Ureter (tissue), 1 donor: ENCODE measurements at places on chromosomes 3 and 15. TPM values are rescaled to one million over a fixed set of nuclear protein-coding genes. Genes with fewer than 3 reads are reported as not detected.

GRCh38 chr3:194300936-194301335 is 50.2 kb downstream of the CPN2 start:
- no peak for DNase-seq

Gene PAK6
- 29.5 TPM for total RNA-seq

Gene PLD1
- 43.7 TPM for total RNA-seq

Gene CPNE4
- 1.9 TPM for total RNA-seq

Gene MOBP
- total RNA-seq = not detected

GRCh38 chr3:159339131-159339530 is 537.3 kb downstream of the MFSD1 start:
- DNase-seq = no peak

GRCh38 chr3:148083526-148084182 is 614.0 kb upstream of the AGTR1 start:
- DNase-seq = no peak

DNA sequence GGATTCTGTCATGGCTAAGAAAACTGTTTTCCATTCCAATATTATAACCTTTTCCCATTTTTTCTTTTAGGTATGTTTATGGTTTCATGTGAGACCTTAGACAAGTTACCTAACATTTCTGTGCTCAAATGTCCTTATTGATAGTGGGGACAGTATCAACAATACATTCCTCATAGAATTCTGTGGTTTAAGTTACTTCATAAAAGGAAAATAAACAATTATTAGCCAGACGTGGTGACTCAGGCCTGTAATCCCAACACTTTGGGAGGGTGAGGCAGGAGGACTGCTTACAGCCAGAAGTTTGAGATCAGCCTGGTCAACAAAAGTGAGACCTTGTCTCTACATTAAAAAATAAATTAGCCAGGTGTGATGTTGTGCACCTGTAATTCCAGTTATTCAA is 436.8 kb upstream of the CNTN4 start:
- no peak for DNase-seq

DNA sequence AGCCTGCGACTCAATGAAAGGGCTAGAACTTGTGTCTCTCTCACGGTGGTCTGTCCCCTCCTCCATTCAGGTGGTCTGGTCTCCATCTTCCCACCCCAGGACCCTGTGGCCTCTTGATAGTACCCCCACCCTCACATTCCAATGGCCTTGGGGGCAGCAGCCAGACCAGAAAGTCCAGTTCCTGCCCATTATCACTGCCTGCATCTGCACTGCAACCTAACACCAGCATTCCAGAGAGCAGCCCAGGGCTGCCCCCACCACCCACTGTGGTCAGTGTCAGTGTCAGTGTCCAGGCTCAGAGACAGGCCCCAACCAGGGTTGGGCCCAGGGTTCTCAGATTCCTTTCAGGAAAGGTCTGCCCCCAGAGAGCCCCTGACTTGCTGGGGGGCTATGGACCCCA is 12.6 kb downstream of the IGDCC3 start:
- DNase-seq = no peak

Gene SPINK8
- total RNA-seq = 12.0 TPM

DNA sequence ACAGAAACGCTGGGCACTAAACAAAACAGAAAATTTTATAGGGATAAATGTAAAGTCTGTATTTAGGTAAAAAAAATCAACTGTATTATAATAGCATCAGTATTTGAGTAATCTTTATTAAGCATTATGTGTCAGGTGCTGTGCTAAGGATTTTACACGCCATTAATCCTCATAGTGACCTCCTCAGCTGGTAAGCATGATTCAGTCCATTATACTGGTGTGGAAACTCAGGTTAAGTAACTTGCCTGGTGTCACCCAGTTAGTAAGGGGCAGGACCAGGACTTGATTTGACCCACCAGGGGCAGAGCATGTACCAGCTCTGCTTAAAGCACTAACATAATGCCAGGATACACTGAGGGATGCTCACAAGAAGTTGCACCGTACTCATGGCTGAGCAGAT is 4.8 kb downstream of the MYO5C start:
- DNase-seq = no peak

DNA sequence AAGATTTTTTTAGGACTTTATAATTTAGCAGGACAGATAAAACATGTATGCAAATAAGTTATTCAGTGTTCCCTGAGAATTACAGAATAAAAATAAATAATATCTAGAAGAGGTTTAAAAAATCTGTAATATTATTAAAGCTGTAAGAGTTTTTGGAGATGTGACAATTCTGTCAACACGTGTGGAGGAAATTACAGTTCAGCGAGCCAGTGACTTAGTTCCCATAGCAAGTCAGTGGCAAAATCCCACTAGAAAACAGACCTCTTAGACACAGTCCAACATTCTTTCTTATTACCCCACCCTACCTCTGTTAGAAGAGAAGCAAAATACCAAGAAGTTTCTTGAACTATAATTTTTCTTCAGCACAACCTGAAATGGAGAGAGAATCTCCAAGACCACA is 16.2 kb upstream of the DENND6A start:
- no peak for DNase-seq

DNA sequence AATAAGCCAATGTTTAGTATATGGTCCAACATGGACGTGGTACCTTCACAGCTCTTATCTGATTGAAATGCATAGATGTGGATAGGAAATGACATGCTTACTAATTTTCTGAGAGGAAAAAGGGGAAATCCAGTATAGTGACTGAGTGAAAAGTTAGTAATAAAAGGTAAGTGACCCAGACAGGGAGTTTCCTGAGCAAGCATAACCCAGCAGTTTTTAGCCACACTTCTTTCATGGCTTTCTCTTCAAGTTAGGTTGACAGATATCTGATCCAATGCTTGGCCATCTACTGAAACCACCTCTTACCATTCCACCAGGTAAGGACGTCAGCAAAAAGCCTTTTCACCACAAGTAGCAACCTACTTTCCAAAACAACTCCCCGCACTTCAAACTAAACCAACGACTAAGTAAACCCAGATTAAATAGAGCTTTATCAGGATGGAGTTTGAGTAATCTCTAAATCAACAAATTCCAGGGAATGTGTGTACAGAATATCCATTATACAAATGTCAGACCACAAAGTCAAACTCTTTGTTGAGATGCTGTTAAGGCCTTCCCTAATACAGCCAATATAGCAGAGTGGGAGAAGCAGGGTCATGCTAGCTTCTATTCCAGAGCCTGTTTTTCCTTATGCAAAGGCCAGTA is 329.7 kb downstream of the RORA start:
- no peak for DNase-seq

GRCh38 chr15:62071711-62072308 is 5.0 kb downstream of the C2CD4A start:
- no peak for DNase-seq

DNA sequence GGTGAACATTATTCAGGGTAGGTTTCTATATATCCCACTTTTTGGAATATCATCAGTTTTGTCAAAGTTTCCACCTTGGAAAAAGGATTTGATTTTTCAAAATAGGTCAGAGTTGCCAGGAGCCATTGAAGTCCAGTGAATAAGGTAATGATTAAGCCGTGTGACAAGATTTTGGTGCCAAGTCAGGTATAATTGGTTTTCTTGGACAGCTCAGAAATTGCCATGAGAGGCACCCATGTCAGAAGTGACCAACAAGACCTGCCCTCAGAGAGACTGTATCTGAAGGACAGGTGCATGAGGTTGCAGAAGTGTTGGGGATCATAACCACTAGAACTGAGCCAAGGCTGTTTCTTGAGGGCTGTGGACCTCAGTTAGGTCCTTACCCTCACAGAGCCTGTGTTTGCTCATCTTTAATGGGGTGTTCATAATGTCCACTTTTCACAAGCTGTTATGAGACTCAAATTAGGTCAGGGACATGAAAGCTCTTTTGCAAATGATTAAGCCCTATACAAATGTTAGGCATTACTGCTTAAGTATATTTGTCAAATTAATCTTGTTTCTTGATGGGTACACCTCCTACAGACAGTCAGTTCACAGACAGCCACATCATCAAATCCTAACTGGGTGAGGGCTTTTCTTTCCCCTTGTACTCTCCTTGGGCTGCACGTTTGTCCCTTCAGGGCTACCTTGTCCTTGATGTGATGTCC is 32.3 kb downstream of the CASR start:
- DNase-seq = no peak
